Effector CD8-positive, alpha-beta T cell (primary cell): ENCODE measurements at places on chromosomes 5 and 9.

- no peak for DNase-seq
These were observed 95.5 kb downstream of the SNX24 start for GRCh38 chr5:122940890-122941289.

GRCh38 chr9:79289856-79290255 lies 281.9 kb upstream of the TLE4 start:
- no peak for DNase-seq

DNA sequence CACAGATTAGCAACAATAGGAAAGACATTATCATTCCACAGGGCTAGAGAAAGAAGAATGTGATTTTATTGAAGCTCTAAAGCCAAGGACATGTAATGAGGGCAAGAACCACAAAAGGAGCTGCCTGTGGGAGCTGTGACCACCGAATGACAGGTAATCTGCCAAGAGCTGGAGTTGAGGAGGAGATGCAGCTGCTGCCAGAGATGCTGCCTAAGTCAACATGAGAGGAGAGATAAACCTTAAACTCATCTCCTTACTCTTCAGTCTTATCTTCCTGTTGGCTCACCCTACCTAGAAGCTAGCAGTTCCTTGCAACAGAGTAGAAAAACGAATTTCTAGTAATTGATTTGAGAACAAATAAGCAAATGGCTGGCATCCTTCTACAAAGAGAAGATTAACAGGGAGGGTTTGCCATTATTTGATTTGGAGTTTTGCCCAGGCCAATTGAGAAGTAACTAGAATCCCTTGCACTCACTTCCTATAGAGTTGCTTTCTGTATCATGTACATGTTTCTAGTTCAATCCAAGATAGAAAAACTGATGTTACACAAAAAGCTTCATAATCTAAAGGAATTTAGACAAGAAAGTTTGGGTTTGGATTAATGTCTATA lies 539.2 kb downstream of the TLE1 start:
- DNase-seq: no peak

DNA sequence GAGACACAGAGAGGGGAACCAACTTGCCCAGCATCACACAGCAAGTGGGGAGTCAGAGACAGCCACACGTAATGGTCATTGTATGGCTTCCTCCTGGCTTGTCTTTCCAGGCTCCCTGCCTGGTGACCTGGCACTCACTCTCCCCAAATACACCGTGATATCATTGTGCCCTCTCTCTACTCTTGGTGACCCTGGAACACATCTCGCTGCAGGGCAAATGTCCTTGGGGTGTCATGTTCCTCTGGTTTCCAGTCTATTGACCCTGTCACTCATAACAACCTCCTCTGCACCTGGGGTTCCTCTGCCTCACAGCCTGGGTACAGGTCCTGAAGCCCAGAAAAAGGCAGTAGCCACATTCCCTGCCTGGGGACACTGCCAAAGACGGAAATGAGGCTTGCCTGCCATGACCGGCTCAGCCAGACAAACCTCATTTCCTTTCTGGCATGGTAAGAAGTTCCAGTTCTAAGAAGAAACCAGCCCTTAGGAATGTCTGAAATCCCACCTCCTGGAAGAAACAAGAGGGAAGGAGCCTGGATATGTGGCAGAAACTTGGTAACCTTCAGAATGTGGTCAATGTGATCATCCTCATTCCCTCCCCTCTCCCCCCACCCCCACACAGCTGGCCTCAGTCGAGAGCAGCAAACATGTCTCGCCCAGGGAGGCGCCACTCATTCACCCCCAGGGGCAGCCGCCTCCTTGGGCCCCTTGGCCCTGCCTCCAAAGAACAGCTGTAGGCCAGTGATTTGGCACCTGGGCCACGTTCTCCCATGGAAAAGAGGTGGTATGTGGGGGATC lies 30.6 kb upstream of the SMU1 start:
- DNase-seq: no peak

- DNase-seq: no peak
These were observed 199.5 kb upstream of the DMRT1 start for GRCh38 chr9:642014-642413.

- no peak for DNase-seq
These were observed 584.6 kb upstream of the CDH18 start for GRCh38 chr5:20572614-20573013.

DNA sequence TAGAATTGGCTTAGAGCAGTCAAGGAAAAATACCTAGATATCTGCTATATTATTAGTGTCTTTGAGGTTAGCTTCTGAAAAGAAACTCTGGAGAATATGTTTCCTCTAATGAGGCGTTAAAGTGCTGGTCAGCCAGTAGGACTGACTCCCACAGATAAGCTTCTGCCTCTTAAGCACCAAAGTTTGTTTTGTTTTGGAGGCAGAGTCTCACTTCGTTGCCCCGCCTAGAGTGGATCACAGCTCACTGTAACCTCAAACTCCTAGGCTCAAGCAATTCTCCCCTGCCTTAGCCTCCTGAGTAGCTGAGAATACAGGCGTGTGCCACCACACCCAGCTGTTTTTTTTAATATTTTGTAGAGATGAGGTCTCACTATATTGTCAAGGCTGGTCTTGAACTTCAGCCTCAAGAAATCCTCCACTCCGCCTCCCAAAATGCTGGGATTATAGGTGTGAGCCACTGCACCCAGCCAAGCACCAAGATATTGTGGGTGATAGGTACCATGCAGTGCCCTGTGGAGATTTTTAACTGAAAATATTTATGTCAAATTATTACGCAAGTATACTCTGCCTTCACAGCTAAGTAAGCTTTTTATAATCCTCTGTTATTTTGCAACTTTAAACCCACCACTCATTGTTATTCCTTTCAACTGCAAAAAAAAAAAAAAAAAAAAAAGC lies 24.7 kb upstream of the TMEM171 start:
- no peak for DNase-seq

DNA sequence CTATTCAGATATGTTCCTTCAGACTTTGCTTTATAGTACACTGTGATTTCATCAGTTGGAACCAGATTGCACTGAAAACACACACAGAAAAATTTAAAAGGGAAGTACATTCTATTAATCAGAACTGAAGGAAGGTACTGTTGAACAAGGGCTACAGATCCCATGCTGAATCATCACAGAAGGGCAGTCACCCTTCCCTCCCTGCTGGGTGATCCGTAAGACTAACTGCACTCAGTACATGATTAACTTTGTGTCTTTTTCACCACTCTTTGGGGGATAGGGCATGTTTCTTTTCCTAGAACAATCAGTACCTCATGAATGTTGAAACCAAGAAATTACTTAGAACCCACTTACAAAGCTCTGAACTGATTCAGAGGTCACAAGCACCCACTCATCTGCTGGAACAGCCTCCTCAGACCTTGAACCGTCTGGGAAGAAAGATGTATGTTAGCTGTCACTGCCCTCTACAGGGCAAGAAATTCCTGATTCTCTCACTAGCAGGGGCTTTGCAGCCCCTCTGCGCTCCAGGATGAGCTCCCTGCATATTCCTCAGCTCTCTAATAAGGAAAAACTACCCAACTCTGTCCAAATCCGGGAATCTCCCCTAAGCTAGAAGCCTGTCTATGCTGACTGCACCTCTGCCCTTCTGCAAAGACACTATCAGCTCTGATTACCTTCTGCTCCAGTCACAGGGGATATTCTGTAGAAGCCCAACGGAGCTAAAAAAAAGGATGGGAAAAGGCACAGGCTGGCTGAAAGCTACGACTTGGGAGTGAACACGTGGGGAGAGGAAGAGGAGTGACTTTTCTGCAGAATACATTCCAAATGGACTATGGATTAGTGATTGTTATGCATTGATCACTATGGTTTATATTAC lies 51.0 kb downstream of the IARS1 start:
- no peak for DNase-seq

DNA sequence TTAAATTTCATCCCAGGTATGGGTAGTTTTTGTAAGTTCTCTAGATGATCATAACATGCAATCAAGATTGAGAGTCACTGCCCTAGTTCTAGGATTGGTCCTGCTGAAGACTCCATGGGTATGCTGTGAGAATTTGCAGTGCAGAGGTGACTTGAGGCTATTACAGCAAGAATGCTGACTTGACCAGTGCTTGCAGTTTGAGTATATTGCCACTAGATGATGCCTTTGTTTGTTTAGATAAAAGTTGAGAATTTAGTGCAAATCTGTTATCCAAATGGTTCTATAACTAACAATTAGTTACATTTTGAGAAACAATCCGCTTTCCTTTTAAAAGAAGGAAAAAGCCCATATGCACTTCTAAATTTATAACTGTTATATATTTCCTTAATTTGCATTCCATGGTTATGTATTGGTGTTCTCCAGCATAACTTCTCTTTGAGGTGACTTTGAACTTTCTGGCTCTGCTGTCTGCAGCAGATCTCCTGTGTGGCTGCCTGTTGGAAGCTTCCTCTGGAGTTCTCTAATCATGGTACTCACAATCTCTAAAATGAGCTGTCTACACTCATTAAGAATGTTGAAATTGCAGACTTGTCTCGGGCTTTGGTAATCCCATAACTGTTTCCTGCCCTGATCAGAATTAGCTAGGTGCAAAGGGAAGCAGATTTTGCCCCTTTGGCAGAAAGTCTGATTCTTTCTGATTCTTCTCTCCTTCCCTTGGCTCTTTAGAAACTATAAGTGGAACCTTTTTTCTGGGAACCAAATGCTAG lies 24.9 kb downstream of the MELK start:
- no peak for DNase-seq

- DNase-seq: no peak
These were observed 25.8 kb downstream of the CDC25C start for GRCh38 chr5:138305797-138306196.

DNA sequence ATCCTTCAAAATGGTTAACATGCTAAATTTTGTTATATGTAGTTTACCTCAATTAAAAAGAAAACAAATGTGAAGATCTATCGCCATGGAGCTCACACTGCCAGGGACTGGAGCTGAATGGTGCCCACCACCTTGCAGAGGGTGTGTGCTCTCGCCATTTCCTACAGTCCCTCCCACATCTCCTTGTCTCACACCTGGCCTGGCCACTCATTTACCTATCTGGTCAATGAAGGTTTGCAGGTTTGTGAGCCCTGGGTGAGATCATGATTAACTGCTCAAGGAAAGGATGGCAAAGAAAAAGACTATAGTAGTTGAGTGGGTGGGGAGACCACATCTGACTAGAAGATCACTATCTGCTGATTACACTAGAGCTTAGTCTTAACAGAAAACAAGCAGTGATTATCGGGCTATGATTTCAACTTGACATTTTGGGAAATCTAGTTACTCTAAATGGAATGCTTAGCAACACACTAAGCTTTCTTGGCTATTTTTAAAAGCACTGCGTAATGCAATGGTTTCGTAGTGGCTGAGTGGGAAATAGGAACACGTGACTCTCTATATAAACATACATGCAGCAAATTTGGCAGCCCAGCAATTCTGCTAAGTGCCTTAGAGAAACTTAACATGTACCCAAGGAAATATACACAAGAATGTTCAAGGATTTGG lies 27.3 kb downstream of the PUM3 start:
- no peak for DNase-seq

DNA sequence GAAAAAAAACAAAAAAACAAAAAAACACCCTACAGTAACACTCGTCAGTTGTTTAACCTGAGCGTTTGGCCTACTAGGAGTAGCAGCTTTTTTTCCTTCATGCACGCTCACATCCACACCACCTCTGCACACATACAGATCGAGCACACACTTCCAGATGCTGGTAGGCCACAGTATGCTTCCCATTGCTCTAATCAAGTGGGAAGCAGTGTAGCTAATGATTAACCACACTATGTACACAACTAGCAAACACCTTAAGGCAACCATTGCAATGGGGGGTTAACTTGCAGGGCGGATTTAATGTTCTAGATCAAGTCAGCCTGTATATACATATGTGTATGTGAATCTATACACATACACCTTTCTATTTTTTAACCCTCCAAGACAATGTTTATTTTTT lies 65.5 kb upstream of the GLRX start:
- DNase-seq: no peak

DNA sequence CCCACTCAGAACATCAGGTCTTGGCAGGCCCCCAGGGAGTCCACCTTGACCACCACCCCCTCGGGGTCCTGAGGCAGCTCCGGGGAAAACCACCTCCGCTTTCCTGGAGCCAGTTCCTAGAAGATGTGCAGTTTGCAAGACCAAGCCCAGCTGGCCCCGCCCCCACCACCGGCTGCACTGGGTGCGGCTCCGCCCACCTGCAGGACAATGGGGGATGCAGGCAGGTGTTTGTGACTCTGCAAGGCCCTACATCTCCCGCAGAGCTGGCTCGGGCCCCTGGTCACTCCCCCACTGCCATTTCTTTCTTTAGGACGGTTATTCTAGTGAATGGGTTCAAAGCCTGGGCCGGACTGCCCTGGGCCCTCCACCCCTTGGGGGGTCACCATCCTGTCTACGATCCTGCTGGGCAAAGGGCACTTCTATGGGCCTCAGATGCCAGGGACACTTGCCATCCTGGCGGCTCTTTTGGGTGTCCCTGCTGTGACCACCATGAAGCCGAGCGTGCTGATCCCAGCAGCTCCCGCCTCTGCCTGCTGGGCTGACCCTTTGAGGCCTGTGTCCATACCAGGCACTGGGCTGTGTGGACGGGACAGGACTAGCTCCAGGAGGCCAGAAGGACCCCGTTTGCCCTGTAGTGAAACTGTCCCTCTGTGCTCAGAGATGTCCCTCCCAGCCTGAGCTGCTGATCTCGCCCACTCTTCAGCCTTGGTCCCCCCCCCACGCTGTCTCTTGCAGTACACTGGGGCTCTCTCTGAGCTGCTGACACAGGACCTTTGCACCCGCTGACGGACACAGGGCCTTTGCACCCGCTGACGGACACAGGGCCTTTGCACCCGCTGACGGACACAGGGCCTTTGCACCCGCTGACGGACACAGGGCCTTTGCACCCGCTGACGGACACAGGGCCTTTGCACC lies 5.9 kb upstream of the NACC2 start:
- no peak for DNase-seq

DNA sequence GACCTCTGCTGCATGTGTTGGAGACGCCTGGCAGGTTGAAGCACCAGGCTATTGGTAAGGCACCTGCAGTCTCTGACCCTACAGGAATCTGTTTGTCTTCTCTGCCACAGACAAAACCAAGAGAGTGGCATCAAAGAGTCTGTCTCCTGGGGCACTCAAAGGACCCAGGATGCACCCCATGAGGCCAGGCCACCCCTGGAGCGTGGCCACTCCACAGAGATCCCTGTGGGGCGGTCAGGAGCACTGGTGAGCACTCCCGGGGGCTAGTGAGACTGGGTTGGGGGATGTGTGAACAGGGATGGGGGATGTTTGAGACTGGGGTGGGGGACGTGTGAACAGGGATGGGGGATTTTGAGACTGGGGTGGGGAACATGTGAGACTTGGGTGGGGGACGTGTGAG lies 240.3 kb downstream of the CACNA1B start:
- no peak for DNase-seq

DNA sequence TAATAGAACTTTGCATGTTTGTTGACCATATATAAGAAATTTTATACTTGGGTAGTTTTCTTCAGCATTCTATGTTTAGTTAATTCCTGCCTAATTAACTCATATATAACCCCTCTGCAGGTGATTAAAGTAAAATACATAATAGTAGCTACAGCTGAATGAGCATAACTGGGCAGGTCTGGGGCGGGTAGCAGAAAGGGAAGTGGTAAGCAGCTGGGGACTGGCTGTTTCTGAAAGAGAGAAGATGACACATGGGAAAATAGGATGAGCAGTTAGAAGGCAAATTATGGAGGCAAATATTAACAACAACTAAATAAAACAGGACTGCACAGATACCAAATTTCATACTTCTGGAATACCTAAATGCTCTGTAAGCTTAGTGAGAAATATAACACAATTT lies 128.1 kb downstream of the CPLANE1 start:
- no peak for DNase-seq
